Endodermal cell (in vitro differentiated cells): ENCODE measurements at places on chromosomes 3 and 15. TPM values are rescaled to one million over a fixed set of nuclear protein-coding genes. Genes with fewer than 3 reads are reported as not detected.

FBXL2 gene
- 15.3 to 18.2 TPM (median 15.6 TPM) in 3 replicates for total RNA-seq

PLCH1 gene
- 8.5 to 12.9 TPM (median 12.4 TPM) in 3 replicates for total RNA-seq

C15orf62 gene
- total RNA-seq: 0.46 to 1.0 TPM (median 0.53 TPM) in 3 replicates

CCDC66 gene
- total RNA-seq: 24.4 and 36.4 TPM in 2 replicates

CTNNB1 gene
- 529 and 534 TPM in 2 replicates for total RNA-seq

DNA sequence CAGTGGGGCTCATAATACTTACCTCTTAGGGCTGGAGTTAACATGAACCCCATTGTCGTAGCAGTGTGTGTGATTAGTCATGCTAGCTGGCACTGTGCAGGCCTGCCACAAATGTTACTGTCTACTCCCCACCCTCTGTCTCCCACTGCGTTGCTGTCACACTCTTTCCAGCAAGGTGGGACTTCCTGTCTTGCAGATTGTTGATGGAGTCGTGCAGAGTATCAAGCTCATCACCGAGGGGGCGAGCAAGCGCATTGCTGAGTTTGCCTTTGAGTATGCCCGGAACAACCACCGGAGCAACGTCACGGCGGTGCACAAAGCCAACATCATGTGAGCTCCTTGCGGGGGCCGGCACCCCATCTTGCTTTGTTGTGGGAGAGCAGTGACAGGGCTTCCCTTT lies 12.9 kb downstream of the IDH3A start:
- H3K27ac ChIP-seq: no peak overlapping the region
- H3K36me3 ChIP-seq: peaks cover 37% of the 10 kb centered on the region
- H3K27me3 ChIP-seq: no peaks in the 10 kb centered on the region
- H3K4me3 ChIP-seq: no peak overlapping the region
- H3K4me1 ChIP-seq: no peaks in the 10 kb centered on the region

GRCh38 chr3:113590983-113591382 lies 58.6 kb downstream of the SIDT1 start:
- no peak for DNase-seq
- H3K36me3 ChIP-seq: no peaks in the 10 kb centered on the region
- H3K27me3 ChIP-seq: no peaks in the 10 kb centered on the region
- H3K27ac ChIP-seq: no peak overlapping the region
- no peaks in the 10 kb centered on the region for H3K4me1 ChIP-seq

- peaks cover 5% of the 10 kb centered on the region for H3K4me1 ChIP-seq
- no peak for DNase-seq
- H3K27ac ChIP-seq: no peak overlapping the region
- H3K27me3 ChIP-seq: peaks cover 4% of the 10 kb centered on the region
Observed at GRCh38 chr3:176855901-176856486, 341.3 kb downstream of the TBL1XR1 start.

DNA sequence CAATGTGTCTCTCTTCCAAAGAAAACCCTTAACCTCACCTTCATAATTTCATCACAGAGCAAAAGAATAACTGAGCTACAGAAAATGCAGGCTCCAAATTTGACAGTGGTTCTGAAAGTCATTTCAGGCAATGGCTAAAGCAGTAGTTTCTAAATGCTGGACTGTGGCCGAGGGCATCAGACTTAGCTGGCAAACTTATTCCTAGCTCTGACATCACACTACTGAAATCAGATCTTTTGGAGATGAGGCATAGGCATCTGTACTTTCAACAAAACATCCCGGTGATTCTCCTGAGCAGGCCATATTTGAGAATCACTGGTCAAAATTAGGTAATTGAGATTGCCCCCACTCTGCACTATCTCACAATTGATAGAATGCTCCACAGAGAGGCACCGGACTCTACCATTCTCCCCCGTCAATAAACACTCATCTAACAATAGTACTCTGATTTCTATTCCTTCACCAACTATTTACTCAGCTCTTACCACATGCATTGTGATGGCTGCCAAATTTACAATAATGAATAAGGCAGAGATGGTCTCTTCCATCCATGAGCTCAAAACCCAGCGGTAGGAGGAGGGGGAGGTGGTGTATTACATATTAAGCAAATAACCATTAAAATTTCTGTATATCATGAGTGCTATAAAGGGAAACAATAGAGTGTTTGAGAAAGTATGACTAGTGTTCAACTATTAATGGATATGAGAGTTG lies 57.3 kb upstream of the SPRED1 start:
- H3K4me3 ChIP-seq: no peak overlapping the region
- no peaks in the 10 kb centered on the region for H3K27me3 ChIP-seq
- H3K27ac ChIP-seq: no peak overlapping the region
- H3K36me3 ChIP-seq: no peaks in the 10 kb centered on the region

- H3K36me3 ChIP-seq: no peaks in the 10 kb centered on the region
- no peaks in the 10 kb centered on the region for H3K4me1 ChIP-seq
Observed at GRCh38 chr3:46615050-46615775, 2.9 kb downstream of the FAM240A start.

DNA sequence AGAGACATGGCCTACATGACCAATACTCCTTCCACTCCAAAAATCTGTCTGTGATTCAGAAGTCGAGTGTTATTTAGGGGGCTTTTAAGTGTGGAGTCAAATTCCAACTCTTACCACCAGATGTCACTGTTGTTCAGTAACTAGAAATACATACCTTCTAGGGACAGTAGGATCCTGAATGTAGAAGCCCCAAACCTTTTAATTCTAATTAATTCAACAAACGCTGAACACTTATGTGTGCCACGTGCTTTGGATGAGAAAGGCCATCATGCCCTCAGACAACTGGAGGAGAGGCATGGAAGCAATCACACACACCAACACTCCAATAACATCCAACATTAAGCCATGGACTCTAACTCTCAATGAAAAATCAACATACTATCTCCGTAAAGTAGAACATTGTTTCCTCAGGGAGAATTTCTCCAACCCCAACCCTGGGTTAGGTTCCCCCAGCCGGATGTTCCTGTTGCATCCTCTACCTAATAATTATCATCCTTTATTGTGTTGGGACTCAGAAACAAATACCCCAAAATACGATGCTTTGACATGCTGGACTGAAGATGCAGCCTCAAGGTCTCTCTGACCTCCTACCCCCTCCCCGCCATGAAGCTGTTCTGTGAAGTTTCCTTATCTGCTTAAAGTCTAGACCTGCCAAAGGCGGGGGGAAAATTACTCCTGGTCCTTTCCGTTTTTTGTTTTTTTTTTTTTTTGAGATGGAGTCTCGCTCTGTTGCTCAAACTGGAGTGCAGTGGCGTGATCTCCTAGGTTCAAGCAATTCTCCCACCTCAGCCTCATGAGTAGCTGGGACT lies 8.0 kb upstream of the CCDC13 start:
- no peak overlapping the region for H3K27ac ChIP-seq
- H3K27me3 ChIP-seq: no peaks in the 10 kb centered on the region
- H3K4me1 ChIP-seq: no peaks in the 10 kb centered on the region

- no peaks in the 10 kb centered on the region for H3K4me1 ChIP-seq
- H3K27me3 ChIP-seq: no peaks in the 10 kb centered on the region
- H3K27ac ChIP-seq: no peak overlapping the region
Observed at GRCh38 chr3:36867810-36868209, 77.0 kb downstream of the TRANK1 start.

DNA sequence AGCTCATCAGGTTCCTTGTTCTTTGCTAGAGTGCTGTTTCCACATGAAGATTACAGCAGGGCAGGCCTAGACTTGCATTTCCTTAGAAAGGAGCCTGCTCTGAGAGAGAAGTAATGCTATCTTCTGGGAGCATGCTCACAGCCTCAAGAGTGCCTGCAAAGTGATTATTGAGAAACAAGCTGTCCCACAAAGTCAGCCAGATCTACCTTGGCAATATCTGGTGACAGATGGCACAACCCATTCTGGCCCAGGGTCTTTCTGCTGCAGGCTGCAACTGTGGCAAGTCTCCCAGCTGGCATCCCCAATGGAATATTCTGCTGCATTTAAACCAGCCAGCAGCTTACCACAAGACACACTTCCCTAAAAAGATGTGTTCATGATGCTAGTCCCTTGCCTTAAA lies 29.3 kb downstream of the MTMR10 start:
- H3K27ac ChIP-seq: no peak overlapping the region
- no peak for DNase-seq
- H3K27me3 ChIP-seq: no peaks in the 10 kb centered on the region
- no peak overlapping the region for H3K4me3 ChIP-seq
- H3K36me3 ChIP-seq: peaks cover 45% of the 10 kb centered on the region

- DNase-seq: no peak
- H3K36me3 ChIP-seq: peaks cover 4% of the 10 kb centered on the region
- H3K27me3 ChIP-seq: no peaks in the 10 kb centered on the region
- no peak overlapping the region for H3K27ac ChIP-seq
- H3K4me1 ChIP-seq: peaks cover 7% of the 10 kb centered on the region
- no peak overlapping the region for H3K4me3 ChIP-seq
Observed at GRCh38 chr3:15316998-15317435, 15.4 kb downstream of the SH3BP5 start.

- DNase-seq: peak; percentile 76
- H3K4me3 ChIP-seq: no peak overlapping the region
- H3K27me3 ChIP-seq: no peaks in the 10 kb centered on the region
- no peak overlapping the region for H3K27ac ChIP-seq
- H3K36me3 ChIP-seq: no peaks in the 10 kb centered on the region
Observed at GRCh38 chr15:100671858-100672543, 69.6 kb downstream of the ASB7 start.

- H3K27ac ChIP-seq: no peak overlapping the region
Observed at GRCh38 chr15:87293031-87293430, 963.5 kb downstream of the NTRK3 start.

GRCh38 chr3:157384031-157384430 lies 52.6 kb upstream of the PTX3 start:
- H3K36me3 ChIP-seq: no peaks in the 10 kb centered on the region
- DNase-seq: no peak
- H3K27me3 ChIP-seq: no peaks in the 10 kb centered on the region

DNA sequence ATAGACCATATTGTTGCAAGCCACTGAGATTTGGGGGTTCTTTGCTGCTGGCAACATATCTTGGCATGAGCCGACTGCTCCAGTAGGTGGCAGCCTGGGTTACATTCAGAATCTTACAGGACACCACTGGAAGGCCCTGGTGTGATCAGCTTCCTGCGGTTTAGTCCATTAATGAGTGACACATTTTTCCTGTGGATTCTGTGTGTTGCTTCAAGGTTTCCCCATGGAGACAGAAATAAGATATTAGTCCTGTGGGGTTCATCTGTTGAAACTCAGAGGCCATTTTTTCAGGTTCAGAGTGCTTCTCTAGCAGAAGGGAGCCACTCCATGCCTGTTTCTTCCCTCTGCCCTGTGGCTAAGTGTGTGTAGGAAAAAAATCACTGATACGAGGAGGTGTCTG lies 116.2 kb downstream of the MFSD1 start:
- no peak overlapping the region for H3K27ac ChIP-seq
- no peaks in the 10 kb centered on the region for H3K4me1 ChIP-seq
- H3K27me3 ChIP-seq: peaks cover 13% of the 10 kb centered on the region
- H3K4me3 ChIP-seq: no peak overlapping the region
- H3K36me3 ChIP-seq: no peaks in the 10 kb centered on the region
- DNase-seq: peak; percentile 89

DNA sequence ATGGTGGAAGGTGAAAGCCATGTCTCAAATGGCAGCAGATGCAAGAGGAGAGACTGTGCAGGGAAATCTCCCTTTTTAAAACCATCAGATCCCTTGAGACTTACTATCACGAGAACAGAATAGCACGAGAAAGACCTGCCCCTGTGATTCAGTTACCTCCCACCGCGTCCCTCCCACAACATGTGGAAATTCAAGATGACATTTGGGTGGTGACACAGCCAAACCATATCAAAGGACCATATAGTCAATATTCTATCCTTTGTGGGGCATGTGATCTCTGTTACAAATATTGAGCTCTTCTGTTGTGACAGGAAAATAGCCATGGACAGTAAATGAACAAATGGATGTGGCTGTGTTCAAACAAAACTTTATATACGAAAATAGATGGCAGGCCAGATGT lies 77.2 kb upstream of the ACKR4 start:
- DNase-seq: no peak
- no peak overlapping the region for H3K27ac ChIP-seq
- H3K4me3 ChIP-seq: no peak overlapping the region
- peaks cover 95% of the 10 kb centered on the region for H3K36me3 ChIP-seq
- no peaks in the 10 kb centered on the region for H3K4me1 ChIP-seq

GRCh38 chr15:60213377-60214000 lies 184.3 kb downstream of the ANXA2 start:
- no peak for DNase-seq
- no peaks in the 10 kb centered on the region for H3K4me1 ChIP-seq
- H3K36me3 ChIP-seq: no peaks in the 10 kb centered on the region
- no peak overlapping the region for H3K27ac ChIP-seq
- no peaks in the 10 kb centered on the region for H3K27me3 ChIP-seq
